ENCODE measurements at places on chromosomes 3 and 15.

DNA sequence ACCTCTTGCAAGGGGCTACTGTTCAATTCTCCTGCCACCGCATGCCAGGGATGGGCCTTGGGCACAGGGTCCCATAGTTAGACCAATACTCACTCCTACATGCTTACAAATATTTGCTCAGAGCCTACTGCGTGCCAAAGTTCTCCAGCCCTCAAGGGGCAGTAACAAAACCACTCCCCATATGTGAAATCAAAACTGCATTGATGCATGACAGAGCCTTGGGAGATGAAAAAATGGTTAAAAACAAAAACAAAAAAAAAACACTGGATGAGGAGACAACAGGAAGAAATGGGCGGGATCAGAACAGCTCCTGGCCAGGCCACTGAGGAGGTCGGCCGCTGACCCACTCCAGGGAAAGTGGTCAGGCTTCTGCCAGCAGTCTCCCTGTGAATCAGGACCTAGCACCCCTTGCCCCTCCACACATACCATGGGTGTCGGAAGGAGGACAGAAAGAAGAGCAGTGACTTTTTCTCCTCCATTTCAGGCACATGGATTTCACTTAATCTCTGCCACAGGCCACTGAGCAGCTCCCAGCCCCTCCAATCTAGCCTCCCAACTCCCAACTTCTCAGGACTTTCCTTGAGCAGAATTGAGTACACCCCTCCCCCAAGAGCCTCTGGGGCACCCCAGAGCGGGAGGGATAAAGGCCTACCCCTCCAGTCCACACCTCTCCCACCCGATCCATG is 2.8 kb downstream of the PLXNB1 start:
- DNase-seq: no peak

- no peak for DNase-seq
Measured at GRCh38 chr15:29403772-29404171, 134.2 kb upstream of the NSMCE3 start.

GRCh38 chr3:23376516-23377248 is 173.6 kb downstream of the UBE2E2 start:
- no peak for DNase-seq

DNA sequence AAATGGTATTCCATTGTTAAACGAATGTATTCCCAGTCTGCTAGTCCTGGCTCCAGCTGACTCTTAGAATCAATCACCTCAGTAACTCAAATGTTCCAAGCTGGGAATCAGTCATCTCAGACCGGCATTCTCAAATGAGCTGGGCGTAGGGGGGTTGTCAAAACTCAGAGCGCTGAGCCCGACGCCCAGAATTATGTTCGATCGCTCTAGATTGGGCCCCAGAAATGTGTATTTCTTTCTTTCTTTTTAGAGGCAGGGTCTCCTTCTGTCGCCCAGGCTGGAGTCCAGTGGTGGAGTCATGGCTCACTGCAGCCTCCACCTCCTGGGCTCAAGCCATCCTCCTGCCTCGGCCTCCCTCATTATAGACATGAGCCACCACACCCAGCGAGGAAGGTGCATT is 99.3 kb upstream of the IGF1R start:
- no peak for DNase-seq

- no peak for DNase-seq
Measured at GRCh38 chr3:70716832-70717231, 404.4 kb upstream of the MDFIC2 start.

DNA sequence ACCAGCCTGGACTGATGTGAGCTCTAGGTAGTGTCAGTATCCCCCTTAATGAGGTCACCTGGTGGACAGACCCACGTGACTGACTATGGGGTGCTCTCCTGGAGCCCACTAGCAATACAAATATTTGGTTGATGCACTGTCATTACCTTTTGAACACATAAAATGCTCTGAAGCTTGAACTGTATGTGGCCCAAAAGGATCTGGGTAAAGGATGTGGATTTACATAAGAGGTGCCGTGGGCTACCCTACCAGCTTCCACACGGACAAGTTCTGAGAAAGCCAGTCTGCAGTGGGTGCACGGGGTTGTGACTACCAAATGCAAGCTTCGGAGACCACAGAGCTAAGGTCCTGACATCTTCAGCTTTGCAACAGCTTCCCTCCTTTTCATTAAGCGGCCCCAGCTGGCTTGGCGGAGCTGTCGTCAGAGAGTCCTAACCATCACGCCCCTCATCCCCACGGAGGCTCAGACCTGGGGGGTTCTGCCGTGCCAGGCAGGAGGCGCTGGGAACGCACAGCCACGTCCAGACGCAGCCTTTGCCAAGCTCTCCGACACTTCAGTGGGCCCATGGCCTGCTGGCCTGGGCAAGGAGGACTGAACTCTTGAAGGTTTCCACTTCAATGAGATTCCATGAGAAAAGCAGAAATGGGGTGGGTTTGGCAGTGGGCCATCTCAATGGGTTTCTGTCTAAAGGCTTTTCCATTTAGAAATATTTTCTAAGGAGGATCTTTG is 228.3 kb downstream of the ADAMTS17 start:
- DNase-seq: no peak

- no peak for DNase-seq
Measured at GRCh38 chr3:55951388-55951787, 464.3 kb upstream of the WNT5A start.

DNA sequence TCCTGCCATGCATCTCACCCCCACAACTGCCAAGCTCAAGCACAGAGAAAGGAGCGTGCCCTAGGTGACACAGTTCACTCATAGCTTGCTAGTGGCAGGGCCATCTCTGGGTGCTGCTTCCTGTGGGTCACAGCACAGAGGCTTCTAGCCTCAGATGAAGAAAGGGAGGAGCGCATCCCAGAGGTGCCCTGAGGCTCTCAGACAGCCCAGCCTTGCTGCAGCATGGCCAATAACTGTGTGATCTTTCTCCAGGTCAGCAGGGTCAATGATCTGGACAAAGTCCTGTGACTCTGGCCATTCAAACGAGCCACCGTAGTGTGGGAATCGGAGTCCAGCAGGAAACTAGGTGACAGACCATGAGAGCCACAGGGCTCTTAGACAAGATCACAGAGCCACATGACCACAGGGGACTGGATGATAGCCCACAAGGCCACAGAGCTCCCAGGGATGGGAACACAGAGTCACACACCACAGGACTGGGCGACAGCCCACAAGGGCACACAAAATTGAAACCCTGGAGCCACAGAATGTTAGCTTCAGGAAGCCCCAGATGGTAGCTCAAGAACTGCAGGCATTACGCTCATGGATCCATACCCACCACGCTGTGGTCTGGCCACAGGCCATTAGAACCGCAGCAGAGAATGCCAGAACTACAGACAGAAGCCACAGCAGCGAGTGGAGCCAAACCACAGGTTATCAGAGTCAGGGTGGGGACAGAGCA is 25.9 kb upstream of the GRIP2 start:
- no peak for DNase-seq

DNA sequence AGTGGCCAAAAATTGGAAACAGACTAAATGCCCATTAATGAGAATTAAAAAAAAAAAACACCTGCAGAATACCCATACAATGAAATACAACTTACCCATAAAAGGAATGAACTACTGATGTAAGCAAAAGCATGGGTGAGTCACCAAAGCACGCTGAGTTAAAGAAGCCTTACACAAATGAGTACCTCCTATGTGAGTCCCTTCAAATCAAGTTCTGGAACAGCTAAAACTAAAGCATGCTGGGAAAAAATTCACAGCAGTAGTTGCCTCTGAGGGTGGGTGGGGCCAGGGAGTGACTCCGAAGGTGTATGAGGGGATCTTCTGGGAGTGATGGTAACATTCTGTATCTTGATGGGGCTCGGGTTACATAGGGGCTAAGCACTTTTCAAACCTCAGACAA is 11.4 kb downstream of the MYO5C start:
- DNase-seq: no peak

DNA sequence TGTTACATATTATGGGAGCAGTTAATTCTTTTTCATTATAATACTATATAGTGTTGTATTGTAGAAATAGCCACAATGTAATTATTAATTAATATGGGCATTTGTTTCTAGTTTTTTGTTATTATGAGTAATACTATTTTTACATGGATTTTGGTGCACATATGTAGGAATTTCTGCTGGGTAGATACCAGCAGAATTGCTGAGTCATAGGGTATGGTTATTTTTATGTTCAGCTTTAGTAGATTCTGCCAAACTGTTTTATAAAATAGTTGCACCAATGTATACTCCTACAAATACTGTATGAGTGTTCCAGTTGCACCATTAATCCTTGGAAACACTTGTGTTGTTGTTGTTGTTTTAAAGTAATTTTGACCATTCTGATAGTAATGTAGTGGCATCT is 91.5 kb downstream of the SH3GL3 start:
- no peak for DNase-seq

GRCh38 chr3:87350367-87351199 is 74.2 kb upstream of the POU1F1 start:
- DNase-seq: no peak

DNA sequence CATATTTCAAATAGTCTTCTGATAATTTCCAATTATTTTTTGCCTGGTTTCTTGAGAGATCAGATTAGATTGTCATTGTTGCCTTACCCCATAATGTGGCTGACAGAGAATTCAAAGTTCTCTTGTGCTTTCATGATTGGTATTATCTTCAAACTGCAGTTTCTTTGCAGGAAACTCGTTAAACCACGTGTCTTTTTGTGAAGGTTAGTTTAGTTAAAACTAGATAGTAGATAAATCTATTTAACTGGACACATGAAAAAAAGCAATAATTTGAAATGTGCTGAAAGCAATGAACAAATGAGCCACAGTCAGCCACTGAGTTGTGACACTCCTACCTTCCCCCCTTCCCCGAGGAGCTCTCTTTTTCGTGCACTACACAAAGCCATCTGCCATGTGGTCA is 327.5 kb upstream of the UMPS start:
- DNase-seq: no peak

DNA sequence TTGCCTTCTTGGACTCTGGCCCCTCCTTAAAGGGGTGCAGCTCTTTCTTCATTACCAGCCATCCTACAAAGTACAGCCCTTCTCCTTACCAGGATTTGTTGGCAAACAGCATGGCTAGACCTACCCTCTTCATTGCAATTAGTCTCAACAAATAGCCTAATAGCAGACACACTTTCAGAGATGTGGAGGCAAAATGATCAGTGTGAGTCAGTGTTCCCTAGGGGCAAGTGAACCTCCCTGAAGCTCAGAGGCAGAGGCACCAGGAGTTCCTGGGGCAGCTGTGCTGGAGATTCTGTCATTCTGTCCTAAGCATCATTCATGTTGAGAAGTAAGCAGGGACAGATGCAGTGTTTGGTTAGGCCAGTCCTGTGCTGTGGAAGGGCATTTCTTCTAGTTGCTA is 14.6 kb upstream of the MECOM start:
- no peak for DNase-seq

- DNase-seq: no peak
Measured at GRCh38 chr3:135078283-135078682, 283.2 kb downstream of the EPHB1 start.

DNA sequence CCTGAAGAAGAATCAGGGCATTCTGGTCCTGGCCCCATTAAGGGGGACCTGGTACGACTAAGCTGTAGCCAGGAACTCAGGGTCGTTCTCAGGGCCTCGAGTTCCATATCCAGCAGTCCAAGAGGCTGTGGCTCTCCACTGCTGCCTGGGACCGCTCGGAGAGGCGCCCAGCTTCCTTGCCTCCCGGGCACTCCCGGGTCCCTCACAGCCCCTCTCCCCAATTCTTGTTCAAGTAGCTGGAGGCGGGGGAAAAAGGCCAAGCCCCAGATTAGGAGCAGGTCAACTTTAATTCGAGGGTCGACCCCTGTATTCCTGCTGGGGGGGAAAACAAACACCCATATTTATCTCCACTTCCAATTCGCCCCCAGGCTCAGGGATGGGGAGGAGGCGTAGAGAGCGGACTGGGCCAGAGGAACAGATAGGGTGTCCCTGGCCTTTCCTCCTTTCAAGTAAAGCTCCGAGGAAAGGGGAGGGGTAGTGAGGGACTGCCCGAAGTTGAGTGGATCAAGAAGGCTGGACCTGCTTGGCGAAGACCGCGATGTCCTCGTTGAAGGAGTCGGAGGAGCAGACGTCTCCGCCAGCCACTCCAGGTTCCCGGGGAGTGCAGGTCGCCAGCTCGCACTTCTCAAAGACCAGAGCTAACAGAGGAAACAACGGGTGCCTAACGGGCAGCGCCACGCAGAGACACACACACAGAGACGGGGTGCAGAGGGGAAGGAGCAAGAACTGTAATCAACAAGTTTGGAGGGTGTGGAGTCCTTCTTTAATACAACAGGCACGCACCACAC is 4.4 kb downstream of the MEIS2 start:
- no peak for DNase-seq

GRCh38 chr3:7309641-7310102 is 448.8 kb downstream of the GRM7 start:
- no peak for DNase-seq

GRCh38 chr3:155219106-155219505 is 74.4 kb downstream of the STRIT1 start:
- no peak for DNase-seq

DNA sequence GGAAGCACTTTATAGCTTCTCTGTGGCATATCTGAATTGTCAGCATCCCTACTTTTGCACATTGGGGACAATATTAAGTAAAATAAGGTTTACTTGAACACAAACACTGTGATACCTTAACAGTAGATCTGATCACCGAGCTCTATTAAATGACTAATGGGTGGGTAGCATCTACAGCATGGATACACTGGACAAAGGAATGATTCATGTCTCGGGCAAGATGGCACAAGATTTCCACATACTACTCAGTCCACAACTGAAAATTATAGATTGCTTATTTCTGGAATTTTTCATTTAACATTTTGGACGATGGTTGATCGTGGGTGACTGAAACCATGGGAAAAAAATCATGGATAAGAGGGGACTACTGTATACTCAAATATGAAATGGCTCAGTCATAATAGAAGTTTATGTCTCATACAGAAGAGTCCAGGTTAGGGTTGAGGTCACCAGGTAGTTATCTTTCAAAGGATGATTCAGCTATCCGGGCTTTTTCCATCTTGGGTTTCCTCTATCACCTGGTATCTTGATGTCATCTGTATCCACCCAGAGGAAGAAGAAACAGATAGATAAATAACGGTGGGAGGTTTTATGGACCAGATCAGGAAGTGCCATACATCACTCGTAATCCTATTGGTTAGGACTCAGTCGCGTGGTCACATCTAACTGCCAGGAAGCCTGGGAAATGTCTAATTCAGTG is 320.0 kb upstream of the RARB start:
- DNase-seq: no peak

- DNase-seq: no peak
Measured at GRCh38 chr3:46955157-46955556, 21.4 kb downstream of the CCDC12 start.

GRCh38 chr3:111080413-111080812 is 8.8 kb downstream of the NECTIN3 start:
- DNase-seq: no peak

- no peak for DNase-seq
Measured at GRCh38 chr3:39110041-39110639, 2.7 kb downstream of the TTC21A start.

GRCh38 chr3:42839616-42840015 is 30.4 kb downstream of the ACKR2 start:
- DNase-seq: no peak
